MG63 (cell line): ENCODE measurements at places on chromosomes 11 and 22.

- peak; percentile 92 for DNase-seq
Observed at GRCh38 chr11:59247531-59248227, 35.0 kb upstream of the MPEG1 start.

- DNase-seq: peak; percentile 84
Observed at GRCh38 chr11:70111269-70112016, 33.3 kb downstream of the ANO1 start.

- no peak for DNase-seq
Observed at GRCh38 chr11:84524422-84525051, 1102.6 kb downstream of the DLG2 start.

DNA sequence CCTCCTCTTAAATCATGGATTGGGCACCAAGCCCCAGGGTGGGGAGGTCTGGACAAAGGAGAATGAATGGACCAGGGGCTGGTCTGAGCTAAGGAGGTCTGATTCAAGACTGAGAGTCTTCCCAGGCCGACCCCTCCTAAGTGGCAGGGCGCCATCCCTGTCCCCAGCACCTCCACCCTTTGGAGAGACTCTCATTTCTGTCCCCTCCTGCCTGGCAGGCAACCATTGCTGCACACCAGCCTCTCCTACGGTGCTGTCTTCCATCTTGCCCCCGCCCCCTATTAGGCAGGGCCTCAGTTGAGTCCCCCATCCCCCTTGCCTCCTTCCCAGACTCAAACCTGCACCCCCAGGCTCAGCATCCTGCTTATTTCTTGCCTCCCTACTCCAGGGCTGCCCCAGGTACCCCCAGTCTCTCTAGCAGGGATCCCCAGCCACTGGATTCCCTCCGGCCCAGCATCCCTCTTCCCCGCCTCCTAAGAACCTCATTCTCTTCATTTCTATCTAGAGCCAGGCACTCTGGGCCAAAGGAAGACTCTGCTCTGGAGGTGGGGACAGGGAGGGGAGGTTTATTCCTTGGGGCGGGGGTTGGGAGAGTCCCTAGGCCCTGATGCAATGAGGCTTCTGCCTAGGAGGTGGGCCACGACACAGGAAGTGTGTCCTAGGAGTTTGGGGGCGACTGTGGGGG lies 1.7 kb upstream of the RCOR2 start:
- DNase-seq: no peak

- no peak for DNase-seq
Observed at GRCh38 chr11:104968355-104968855, at the start of gene CASP4. TSS of gene CASP4 (minus strand) at chr11:104968574. CDS start at chr11:104968525, 49 bp downstream.

- DNase-seq: no peak
Observed at GRCh38 chr11:17767301-17767885, 32.8 kb downstream of the KCNC1 start.

GRCh38 chr11:18347471-18348125 lies 25.2 kb downstream of the GTF2H1 start:
- DNase-seq: peak; percentile 16
